T-helper 17 cell (primary cell): ENCODE measurements at places on chromosomes 1 and 21. TPM values are rescaled to one million over a fixed set of nuclear protein-coding genes. Genes with fewer than 3 reads are reported as not detected.

GRCh38 chr1:234842726-234843641, 233.0 kb upstream of the IRF2BP2 start:
- DNase-seq: peak; percentile 41

GRCh38 chr1:1140673-1141072, 24.8 kb upstream of the C1orf159 start:
- DNase-seq: no peak

DNA sequence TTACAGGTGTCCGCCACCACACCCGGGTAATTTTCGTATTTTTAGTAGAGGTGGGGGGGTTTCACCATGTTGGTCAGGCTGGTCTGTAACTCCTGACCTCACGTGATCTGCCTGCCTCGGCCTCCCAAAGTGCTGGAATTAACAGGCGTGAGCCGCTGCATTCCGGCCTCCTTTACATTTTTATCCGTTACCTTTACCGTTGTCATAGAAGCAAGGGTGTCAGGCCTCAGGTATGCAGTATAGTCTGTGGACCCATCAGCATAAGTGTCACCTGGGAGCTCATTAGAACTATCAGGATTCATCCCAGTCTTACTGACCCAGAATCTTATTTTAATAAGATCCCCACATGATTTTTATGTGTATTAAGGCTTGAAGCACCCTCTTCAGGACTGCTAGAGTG, 5.4 kb downstream of the CDC42 start:
- DNase-seq: no peak

GRCh38 chr1:184559117-184559713, 172.4 kb downstream of the C1orf21 start:
- no peak for DNase-seq

GRCh38 chr1:147292631-147293251, 50.3 kb downstream of the CHD1L start:
- DNase-seq: no peak

GRCh38 chr1:37169743-37170275, 135.5 kb upstream of the GRIK3 start:
- no peak for DNase-seq

DNA sequence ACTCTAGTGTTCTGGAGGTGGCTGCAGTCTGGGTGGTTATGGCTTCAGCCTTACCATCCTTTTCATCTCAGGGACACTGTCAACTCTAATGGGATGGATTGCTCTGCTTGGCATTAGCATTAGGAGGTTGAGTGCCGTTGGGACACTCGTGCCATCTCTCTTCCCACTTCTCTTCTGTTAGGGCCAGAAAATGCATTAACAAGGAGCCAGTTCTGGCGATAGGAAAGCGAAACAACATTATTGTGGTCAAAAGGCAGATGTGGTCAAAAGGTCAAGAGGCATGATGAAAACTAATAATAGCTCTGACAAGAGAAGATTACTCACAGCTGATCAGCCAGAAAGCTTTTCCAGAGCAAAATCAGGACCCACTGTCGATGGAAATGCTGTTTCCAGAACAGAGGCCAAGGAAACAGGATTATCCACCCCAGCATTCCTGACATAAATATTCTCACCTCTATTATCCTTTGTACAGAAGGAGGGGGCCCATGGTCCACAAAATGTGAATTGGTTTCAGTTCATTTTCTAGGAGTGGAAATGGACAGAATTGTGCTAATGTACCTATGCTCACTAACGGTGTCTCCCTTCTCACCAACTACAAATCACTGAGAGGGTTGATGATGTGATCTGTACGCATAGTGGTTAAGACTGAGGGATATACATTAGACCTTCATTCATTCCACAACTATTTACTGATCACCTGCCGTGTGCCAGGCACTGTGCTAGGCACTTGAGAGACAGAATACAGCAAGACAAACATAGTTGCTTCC, 72.0 kb downstream of the ST6GALNAC5 start:
- no peak for DNase-seq

DNA sequence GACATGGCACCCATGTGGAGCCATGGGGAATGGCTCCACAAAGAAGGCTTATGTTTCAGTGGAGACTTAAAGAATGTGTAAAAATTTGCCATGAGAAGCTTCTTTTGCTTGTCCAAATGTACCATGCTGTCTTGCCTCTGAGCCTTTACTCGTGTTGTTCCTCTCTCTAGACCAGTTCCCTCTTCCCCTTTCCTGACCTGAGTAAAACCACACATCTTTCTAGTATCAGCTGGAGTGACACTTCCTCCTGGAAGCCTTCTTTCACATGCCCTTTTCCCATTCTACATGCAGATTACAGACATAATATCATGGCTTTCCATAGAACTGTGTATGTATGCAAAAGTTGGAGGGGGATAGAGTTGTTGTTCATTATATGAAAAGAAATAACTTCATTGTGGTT, 13.6 kb upstream of the GPX7 start:
- DNase-seq: no peak

GRCh38 chr1:184691719-184692324, 62.8 kb downstream of the EDEM3 start:
- DNase-seq: no peak

DNA sequence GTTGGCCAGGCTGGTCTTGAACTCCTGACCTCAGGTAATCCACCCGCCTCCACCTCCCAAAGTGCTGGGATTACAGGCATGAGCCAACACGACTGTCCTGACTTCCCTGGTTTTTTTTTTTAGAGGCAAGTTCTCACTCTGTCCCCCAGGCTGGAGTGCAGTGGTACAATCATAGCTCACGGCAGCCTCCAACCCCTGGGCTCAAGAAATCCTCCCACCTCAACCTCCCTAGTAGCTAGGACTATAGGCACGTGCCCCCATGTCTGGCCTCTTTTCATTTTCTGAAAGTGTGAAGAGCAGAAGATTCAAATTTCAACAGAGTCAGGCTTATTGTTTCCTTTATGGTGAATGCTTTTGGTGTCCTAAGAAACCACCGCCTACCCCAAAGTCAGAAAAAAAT, 21.7 kb upstream of the SOX13 start:
- DNase-seq: no peak

- no peak for DNase-seq
Measured at GRCh38 chr1:195373856-195374255, 1234.4 kb downstream of the KCNT2 start.

DNA sequence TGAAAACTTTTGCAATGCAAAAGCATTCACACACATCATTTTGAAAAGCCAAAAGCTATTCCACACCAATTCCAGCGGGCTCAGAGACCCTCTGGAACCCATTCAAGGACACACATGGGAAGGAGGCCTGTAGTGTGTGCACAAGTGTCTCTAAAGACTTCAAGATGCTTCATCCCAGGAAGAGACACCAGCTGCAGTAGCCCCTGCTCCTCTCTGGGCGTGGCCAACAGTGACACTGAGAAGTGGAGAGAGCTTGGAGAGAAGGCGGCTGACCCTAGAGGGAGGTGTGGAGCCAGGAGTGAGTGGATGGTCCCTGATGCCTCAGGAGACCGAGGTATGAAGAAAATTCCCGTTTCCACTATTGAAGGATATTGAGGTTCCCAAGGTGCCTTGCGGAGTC, 14.9 kb upstream of the TNNI1 start:
- DNase-seq: no peak

LIPI gene
- not detected for total RNA-seq

CLCA4 gene
- not detected for total RNA-seq

TRIM46 gene
- 12.7 TPM for total RNA-seq

DMBX1 gene
- not detected for total RNA-seq

LAD1 gene
- total RNA-seq: not detected

TMOD4 gene
- 3.0 TPM for total RNA-seq

BROX gene
- 54.0 TPM for total RNA-seq

LINGO4 gene
- 0.77 TPM for total RNA-seq

VSIG8 gene
- not detected for total RNA-seq
